Pulmonary artery endothelial cell (primary cell): ENCODE measurements at places on chromosomes 3 and 15.

DNA sequence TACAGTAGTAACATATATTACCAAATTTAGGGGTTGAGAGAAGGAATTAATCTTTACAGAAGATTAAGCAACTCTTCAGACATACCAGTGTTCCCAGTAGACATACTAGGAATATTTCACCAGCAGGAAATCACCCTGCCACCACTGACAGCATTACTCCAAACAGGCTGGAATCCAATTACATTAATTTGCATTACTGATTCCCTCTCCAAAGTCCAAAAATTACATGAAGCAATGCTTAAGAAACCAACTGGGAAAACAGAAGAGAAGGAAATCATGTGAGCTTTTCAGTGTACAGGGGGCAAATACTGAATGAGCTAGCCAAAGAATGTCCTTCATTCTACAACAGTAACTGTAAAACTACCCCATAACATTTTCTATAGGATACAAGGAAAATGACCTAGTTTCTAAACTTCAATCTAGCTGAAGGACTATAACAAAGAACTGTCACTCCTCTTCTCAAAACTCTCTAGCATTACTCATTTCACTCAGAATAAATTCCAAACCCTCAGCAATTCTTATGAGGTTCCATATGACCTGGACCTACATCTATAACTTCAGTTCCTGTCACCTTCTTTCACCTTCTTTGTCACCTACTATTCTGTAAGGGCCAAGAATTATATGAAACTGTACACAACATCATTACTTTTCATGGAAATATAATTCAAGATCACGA is 72.7 kb downstream of the INO80 start:
- no peak for DNase-seq

DNA sequence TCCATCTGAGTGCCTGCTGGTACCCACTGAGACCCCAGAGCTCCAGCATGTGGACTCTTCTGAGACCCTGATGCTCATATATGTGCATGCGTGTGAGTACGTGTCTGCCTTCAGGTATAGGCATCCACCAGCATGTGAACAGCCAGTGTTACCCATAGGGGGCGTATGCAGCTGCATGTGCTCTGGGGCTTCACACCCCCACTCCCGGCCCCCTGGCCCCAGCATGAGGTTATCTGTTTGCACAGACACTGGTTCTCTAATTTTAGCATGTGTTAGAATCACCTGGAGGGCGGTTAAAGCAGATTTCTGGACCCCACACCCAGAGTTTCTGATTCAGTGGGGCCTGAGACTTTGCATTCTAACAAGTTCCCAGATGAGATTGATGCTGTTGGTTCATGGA is 824 bp upstream of the CILP start:
- no peak for DNase-seq

DNA sequence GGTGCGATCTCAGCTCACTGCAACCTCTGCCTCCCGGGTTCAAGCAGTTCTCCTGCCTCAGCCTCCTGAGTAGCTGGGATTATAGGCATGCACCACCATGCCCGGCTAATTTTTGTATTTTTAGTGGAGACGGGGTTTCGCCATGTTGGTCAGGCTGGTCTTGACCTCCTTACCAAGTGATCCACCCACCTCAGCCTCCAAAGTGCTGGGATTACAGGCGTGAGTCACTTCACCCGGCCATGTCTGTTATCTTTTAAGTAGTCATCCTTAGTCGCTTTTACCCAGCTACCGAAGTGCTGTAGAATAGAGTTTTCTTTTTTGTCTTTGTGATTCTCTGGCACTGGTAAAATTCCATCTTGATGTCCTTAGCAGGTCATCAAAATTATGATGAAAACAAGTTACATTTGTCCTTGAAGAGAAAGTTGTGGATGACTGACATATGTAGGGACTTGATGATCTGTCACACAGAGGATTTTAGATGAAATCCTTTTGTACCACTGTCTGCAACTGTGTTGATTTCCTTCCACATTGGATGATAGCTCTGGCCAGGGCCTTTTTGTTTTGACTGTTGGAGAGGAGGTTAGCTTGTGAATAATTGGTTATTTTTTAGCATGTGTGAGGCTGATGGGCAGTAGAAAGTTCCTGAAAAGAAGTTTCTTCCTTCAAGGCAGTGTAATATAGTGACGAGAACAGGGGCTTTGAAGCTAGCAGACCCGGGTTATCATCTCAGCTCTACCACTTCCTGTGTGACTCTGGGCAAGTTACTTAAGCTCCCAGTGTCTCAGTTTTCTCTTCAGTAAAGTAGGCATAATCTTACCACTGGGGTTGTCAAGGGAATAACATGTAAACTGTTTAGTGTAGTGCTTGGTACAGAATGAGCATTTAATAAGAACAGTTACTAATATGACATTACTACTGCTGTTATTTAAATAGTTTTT is 18.8 kb downstream of the ATG7 start:
- DNase-seq: no peak

DNA sequence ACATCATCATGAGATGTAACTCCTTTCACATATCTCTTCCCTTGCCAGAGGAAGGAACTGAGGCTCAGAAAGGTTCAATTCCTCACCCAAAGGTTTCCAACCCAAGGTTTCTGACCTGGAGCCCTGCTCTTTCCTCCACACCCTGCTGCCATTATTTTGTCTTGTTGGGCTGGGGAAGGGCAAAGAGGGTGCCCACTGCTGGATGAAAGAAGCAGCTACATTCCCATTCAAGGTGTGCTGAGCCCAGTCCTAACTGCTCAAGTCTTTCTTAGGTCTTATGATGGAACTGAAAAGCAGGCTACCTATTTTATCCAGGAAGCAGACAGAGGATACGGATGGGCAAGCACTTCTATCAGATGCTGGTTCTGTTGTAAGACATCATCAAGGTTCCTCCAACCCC is 258.0 kb upstream of the CTDSPL start:
- no peak for DNase-seq

DNA sequence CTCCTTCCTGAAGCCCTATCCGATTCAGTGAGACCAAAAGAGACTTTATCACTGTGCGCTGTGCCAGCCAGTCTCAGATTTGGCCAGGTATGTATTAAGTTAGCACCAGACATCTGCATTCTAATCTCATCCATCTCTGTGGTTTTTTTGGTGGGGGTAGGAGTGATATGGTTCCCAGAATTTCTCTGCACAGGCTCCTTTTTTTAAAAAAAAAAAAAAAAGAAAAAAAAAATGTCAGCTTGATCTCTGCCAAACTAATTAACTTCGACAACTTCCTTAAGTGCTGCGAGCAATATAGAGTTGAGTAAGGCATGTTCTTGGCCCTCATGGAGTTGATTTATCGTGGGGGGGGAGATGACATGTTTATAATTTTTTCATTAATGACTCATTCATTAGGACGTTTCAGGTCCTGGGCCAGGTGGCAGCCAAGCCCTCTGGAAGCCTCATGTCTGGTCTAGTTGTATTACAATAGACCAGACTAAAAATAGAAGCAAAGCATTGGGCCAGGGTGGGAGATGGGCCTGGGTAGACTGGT is 12.9 kb downstream of the SLCO3A1 start:
- DNase-seq: no peak

DNA sequence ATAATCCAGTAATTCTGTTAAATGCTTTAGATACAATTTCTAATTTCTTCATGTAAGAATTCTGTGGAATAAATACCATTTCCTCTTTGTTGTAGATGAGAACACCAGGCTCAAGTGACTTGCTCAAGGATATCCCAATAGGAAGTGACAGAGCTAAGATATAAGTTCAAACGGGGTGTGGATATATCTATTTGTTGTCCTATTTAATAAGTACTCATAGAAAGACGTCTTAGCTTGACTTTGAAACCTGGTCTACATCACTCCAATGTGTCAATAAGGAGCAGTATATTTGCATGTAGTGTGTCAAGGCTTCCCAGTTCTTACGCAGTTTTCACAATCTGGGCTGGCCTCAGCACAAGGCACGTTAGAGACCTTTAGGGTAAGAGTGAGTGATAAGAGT is 4.7 kb upstream of the GCSAM start:
- DNase-seq: no peak

- DNase-seq: no peak
Observed at GRCh38 chr15:76393614-76394013, 57.0 kb downstream of the ISL2 start.

GRCh38 chr3:123800362-123800682 is 83.8 kb downstream of the MYLK start:
- no peak for DNase-seq

DNA sequence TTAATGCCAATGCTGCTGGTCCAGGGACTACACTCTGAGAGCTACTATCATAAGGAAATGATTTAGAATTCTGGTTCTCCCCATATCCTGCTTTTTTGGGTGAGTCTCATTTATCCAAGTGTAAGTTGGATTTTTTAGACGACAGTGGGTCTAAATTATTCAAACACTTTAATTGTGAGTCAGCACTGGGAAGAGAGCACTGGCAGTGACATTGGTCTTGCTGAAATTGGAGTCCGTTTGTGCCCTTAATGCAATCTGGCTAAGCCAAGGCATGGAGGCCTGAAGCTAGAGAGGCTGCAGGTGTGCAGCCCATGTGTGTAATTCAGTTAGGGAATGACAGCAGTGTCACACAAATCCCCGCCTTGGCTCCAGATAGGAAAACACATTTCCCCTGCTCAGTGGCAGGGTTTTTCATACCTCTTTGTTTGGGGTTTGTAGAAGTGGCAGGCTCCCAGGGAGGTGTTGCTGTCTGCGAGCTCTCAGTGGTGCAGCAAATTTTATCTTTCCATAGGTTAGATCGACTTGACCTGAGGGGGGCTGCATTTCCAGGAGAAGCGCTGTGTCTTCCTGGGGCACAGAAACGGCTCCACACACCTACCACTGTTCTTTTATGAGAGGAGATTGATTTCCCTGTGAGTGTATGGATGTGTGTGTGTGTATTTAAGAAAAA is 197.7 kb downstream of the CD47 start:
- DNase-seq: no peak

DNA sequence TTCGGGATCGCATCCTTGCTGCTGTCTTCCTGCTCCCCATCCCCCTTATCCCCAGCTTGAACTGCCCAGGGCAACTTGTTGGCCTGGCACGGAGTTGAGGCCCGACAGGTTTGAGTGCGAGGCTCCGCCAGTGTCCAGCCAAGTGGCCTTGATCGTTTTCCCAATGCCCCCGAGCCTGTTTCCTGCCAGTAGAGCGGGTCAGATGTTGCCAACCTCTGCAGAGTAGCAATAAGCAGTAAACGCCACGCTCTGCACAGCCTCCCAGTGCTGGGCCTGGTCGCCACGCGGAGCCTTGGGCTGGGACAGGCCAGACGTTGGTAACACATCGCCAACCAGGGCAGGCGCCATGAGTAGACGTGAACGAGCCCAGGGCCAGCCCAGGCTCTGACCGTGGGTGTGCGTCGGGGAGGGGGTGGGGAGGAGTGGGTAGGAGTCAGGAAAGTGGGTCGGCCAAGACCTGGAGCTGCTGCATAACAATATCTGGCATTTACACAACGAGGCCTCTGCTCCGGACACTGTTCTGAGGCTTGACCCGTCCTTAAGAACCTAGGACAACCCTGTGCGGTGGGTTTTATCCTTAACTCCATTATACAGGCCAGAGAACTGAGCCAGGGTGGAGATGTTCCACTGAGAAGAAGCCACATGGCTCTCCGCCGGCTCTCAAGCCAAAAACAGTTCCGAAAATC is 444 bp upstream of the ABHD14A start:
- DNase-seq: no peak

- no peak for DNase-seq
Observed at GRCh38 chr3:181696626-181697230, 15.0 kb upstream of the SOX2 start.

DNA sequence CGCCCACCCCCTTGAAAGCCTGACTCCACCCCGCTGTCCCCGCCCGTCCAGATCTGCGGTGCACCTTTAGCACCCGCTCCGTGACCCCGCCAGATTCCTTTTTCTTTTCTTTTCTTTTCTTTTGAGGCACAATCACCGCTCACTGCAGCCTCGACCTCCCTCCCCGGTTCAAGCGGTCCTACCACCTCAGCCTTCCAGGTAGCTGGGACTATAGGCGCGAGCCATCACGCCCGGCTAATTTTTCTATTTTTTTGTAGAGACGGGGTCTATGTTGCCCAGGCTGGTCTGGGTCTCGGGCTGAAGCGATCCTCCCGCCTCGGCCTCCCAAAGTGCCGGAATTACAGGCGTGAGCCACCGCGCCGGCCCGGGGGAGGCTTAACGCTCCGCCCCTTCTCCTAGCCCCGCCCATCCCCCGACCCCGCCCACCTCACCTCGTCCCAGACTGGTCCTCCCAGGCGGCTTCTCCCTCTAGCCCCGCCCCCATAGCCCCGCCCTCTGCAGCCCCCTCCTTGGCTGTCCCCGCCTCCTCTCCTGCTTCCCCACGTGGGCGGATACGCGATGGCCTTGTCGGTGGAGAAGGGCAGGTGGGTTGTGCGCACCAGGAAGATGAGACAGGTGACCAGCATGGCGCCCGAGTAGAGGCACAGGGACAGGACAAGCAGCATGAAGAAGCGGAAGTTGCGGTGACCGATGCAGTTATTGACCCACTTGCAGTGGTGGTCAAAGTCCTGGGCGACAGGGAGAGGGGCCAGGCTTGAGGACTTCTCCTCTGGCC is 3.2 kb downstream of the ZDHHC19 start:
- DNase-seq: no peak

DNA sequence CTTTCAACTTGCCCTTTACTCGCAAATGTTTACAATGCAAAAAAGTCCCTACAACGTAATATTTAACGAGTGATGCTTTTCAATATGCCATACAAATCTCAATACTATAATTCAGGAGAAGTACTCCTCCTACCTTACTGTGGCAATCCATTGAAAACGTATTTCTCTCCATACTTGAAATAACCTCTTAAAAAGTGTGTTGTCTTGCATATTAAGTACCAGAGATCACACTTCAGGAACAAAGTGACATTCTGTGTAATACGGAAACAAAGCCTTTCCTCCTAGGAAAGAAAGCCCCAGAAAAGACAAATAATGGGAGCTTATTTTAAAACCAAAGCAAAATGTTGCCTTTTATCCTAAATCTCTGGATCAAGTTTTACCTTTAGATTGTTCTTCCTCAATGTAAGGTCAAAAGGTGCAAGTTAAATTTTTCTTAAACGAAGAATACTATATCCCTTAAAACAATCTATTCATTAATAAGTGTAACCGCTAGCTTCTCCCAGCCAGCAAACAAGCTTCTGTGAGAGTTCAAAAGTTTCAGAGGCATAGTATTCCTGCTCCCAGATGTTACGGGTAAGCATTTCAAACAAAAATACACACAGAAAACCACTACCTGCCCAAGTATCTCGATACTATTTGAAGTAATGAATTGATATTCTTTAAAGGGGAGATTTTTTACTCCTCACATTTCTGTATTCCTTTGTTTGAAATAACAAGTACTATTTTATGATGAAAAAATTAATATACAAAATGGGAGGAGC is 1.7 kb downstream of the TJP1 start:
- no peak for DNase-seq

- no peak for DNase-seq
Observed at GRCh38 chr3:138234401-138235179, 47.5 kb downstream of the ARMC8 start.

- DNase-seq: peak; percentile 92
Observed at GRCh38 chr15:101167753-101168462, 83.9 kb downstream of the CHSY1 start.
